ENCODE measurements at places on chromosomes 7 and 10. TPM values are rescaled to one million over a fixed set of nuclear protein-coding genes. Genes with fewer than 3 reads are reported as not detected.

Gene ADCY1
- 3.9 TPM for total RNA-seq

Gene PARD3
- 38.5 TPM for total RNA-seq

Gene SLC18A2
- 5.2 TPM for total RNA-seq

Gene YAE1
- total RNA-seq: 16.5 TPM

Gene SEM1
- 29.5 TPM for total RNA-seq

Gene TMEM213
- 9.6 TPM for total RNA-seq

Gene COL1A2
- total RNA-seq: 321 TPM

- no peaks in the 10 kb centered on the region for H3K27me3 ChIP-seq
- H3K36me3 ChIP-seq: no peaks in the 10 kb centered on the region
- H3K27ac ChIP-seq: no peak overlapping the region
- no peaks in the 10 kb centered on the region for H3K4me1 ChIP-seq
- H3K4me3 ChIP-seq: no peak overlapping the region
These were observed 566.0 kb downstream of the SUGCT start for GRCh38 chr7:40700653-40701421.

DNA sequence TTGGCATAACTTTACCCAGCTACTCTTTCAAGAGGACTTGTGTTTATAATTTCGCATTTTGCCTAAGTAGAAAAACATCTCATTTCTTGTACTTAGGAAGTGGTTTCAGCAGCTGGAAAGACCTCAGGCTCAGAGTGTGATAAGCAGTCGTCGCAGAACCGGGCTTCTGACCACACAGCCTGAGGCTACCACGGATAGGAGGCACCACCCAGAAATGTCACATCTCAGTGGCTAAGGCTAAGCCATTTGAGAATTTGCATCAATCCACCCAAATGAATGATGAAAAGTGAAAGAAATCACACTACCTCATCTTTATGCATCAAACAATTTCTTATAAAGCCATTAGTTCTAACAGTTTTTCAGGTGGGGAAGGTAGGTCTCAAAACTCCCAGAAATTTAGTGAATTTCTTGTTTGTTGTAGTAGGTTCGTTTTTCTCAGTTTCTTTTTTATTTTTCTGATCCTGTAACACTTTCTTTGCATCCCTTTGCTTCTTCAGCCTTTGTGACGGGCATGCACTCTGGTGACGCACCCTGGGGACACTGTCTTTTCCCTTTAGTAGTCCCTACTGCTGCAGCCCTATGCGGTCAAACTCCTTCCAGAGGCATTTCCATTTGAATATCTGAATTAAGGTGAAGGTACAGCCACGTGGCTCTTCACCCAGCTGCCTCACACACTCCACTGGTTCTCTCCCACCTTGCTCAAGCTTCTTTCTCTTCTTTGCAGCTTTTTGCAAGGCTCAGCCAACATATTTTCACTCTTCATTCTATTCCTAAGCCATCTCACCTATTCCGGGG is 68.5 kb downstream of the MAP3K8 start:
- H3K4me1 ChIP-seq: peaks cover 17% of the 10 kb centered on the region
- H3K27ac ChIP-seq: no peak overlapping the region
- no peaks in the 10 kb centered on the region for H3K27me3 ChIP-seq

DNA sequence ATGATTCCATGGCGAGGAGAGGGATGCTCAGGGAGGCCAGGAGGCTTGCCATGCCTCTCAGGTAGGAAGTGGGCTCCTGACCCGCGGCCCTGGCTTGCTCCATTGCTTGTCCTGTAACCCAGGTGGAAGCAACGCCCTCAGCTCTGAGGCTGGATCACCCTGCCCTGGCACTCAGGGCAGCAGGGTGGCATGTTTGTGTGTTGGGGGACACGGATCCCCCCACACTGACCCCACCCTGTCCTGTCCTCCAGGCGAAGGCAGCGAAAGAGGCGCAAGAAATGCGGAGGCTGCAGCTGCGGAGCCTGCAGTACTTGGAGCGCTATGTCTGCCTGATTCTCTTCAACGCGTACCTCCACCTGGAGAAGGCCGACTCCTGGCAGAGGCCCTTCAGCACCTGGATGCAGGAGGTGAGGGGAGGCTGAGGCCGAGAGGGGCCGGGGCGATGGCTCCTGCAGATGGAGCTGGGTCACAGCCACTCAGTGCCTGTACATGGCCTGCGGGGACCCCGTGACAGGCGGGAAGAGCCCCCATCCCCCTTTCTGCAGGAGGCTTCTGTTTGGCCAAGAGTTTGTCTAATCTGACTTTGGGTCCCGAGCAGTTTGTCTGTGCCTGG is 38.3 kb downstream of the PRF1 start:
- H3K4me3 ChIP-seq: no peak overlapping the region
- H3K27ac ChIP-seq: no peak overlapping the region
- H3K27me3 ChIP-seq: no peaks in the 10 kb centered on the region
- peak; percentile 54 for DNase-seq

DNA sequence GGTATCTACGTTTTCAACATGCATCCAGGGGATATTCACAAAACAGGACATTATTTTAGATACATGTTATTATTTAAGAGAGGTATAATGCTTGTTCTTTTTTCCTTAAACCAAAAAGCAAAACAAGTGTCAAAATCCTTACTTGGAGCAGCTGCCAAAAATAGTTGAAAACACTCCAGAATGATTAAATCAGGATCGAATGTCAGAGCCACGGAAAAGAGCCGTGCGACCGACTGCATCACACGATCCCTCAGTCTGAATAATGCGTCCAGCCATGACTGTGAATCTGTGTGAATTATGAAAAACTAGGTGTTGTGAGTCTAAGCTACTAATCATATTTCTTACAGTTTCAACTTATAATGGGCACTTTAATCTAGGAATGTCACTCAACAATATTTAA is 126.0 kb downstream of the PARD3 start:
- H3K4me1 ChIP-seq: no peaks in the 10 kb centered on the region
- H3K36me3 ChIP-seq: no peaks in the 10 kb centered on the region
- H3K4me3 ChIP-seq: no peak overlapping the region
- H3K27ac ChIP-seq: no peak overlapping the region
- DNase-seq: no peak
- H3K27me3 ChIP-seq: no peaks in the 10 kb centered on the region

DNA sequence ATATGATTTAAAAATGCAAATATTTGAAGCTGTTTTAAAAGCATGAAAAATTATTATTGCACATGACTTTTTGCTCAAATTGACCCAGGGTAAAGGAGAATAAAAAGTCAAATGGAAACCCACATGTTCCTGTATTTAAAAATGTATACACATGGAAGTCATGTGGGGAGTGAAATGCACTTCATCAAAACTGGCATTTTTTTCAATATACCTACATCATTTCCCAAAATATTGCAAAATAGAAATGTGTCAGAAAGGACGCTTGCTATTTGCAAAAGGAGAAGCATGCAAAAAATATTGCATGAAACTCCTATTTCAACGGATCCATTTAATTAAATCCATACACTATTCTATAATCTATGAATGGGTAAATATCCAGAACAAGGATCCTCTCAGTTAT is 117.0 kb downstream of the POU6F2 start:
- no peak overlapping the region for H3K27ac ChIP-seq
- DNase-seq: no peak
- no peak overlapping the region for H3K4me3 ChIP-seq
- H3K36me3 ChIP-seq: no peaks in the 10 kb centered on the region
- no peaks in the 10 kb centered on the region for H3K27me3 ChIP-seq

DNA sequence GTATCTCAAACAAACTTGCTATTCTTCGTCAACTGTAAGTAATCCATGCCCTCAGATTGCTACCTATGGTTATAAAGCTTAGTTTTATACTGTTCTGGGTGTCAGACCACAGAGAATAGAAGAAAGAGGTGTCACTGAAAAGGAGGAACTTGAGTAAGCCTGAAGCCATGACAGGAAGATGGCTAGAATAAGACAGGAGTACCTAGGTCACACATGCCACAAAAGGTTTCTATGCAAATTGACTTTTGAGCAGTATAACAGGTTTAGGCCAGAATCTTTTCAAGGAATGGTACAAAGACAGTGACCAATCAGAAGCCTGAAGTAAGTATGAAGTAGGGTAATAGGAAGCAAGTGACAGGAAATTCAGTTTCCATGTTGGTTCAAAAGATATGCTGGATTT is 23.5 kb downstream of the FBXW4 start:
- H3K4me1 ChIP-seq: no peaks in the 10 kb centered on the region
- no peak overlapping the region for H3K27ac ChIP-seq
- no peak for DNase-seq
- peaks cover 91% of the 10 kb centered on the region for H3K36me3 ChIP-seq
- no peak overlapping the region for H3K4me3 ChIP-seq
- H3K27me3 ChIP-seq: no peaks in the 10 kb centered on the region

DNA sequence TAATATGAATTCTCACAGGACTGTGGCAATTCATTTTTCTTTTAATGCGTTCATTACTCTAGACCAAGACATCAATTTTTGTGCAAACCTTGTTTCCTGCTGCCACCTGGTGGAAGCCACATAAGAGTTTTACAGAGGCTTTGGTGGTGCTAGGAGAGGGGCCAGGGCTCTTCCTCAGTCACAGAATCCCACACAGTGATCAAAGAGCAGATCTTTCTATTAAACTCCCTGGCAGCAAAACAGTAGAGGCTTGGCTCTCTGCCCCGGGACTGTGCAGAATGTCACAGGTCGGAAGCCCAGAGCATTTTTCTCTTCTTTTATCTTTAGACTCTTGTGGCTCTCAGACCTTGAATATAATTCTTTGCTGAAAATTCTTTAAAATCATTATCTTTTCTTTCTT is 506.4 kb upstream of the C7orf33 start:
- DNase-seq: no peak
- no peaks in the 10 kb centered on the region for H3K27me3 ChIP-seq
- H3K4me1 ChIP-seq: no peaks in the 10 kb centered on the region
- no peaks in the 10 kb centered on the region for H3K36me3 ChIP-seq
- H3K27ac ChIP-seq: no peak overlapping the region
- H3K4me3 ChIP-seq: no peak overlapping the region

- no peaks in the 10 kb centered on the region for H3K36me3 ChIP-seq
- no peak for DNase-seq
- H3K27ac ChIP-seq: peak overlapping the region; percentile 79
- H3K27me3 ChIP-seq: no peaks in the 10 kb centered on the region
- no peak overlapping the region for H3K4me3 ChIP-seq
These were observed 105.2 kb downstream of the CUBN start for GRCh38 chr10:17024461-17024860.

DNA sequence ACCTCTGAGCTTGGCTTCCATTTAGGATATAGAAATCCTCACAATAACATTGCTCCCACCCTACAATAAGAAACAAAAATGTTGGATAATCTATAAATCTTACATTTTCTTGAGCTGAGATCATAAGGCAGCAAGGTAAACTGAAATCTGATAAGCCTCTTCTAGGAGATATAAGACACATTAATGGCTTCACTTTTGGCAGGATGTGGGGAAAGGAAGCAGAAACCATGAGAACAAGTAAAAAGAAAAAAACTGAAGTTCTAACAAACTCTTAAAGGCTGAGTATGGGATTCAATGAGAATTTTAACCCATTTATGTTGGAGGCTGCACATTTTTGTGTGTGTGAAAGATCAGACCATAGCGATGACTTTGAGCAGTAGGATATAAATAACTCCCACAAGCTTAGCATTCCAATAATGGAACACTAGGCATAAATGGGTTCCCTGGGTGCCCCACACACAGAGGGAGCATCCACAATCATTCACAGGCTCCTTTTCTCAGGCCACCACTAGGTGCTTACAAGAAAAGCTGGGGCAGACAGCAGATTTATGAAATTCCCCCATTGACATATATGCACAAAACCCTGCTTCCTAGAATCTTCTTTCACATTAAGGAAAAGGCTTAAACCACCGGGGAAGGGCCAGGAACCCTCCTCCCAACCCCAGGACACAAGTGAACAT is 564.9 kb upstream of the MGMT start:
- DNase-seq: no peak
- H3K27ac ChIP-seq: no peak overlapping the region
- no peaks in the 10 kb centered on the region for H3K36me3 ChIP-seq
- H3K4me3 ChIP-seq: no peak overlapping the region
- H3K4me1 ChIP-seq: no peaks in the 10 kb centered on the region
- no peaks in the 10 kb centered on the region for H3K27me3 ChIP-seq

DNA sequence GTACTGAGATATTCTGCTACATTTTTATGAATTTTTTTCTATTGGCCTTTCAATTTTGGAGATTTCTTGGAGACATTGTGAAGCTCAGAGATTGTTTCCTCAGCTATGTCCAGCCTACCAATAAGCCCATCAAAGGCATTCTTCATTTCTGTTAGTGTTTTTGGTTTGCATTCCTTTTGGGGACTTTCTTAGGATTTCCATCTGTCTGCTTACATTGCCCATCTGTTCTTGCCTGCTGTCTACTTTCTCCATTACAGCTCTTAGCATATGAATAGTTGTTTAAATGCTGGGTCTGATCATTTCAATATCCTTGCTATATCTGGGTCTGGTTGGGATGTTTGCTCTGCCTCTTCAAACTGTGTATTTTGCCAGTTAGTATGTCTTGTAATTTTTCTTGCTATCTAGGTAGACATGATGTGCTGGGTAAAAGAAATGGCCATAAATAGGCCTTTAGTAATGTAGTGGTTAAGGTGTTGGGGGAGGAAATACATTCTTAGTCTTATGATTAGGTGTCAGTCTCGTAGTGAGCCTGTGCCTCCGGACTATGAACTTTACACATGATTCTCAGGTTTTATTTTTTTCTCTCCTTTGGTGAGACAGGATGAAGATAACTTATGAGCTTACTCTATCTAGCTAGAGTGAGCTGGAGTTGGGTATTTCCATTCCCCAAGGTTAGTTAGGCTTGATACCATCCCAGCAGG is 32.6 kb upstream of the NME8 start:
- DNase-seq: no peak
- no peaks in the 10 kb centered on the region for H3K36me3 ChIP-seq
- no peak overlapping the region for H3K4me3 ChIP-seq
- H3K27me3 ChIP-seq: no peaks in the 10 kb centered on the region
- no peak overlapping the region for H3K27ac ChIP-seq

- H3K4me3 ChIP-seq: no peak overlapping the region
- peaks cover 96% of the 10 kb centered on the region for H3K27me3 ChIP-seq
- H3K36me3 ChIP-seq: no peaks in the 10 kb centered on the region
- H3K27ac ChIP-seq: no peak overlapping the region
These were observed 3.6 kb downstream of the HOXA13 start for GRCh38 chr7:27196287-27196767.

- H3K27ac ChIP-seq: no peak overlapping the region
- H3K36me3 ChIP-seq: no peaks in the 10 kb centered on the region
- no peak overlapping the region for H3K4me3 ChIP-seq
- peaks cover 24% of the 10 kb centered on the region for H3K27me3 ChIP-seq
These were observed 4.0 kb upstream of the CACNB2 start for GRCh38 chr10:18136073-18136791.

- peaks cover 2% of the 10 kb centered on the region for H3K4me1 ChIP-seq
- peak overlapping the region; percentile 28 for H3K4me3 ChIP-seq
- H3K27ac ChIP-seq: peak overlapping the region; percentile 24
- H3K36me3 ChIP-seq: no peaks in the 10 kb centered on the region
- DNase-seq: peak; percentile 53
- H3K27me3 ChIP-seq: no peaks in the 10 kb centered on the region
These were observed 5.6 kb upstream of the MTG1 start for GRCh38 chr10:133388236-133388972.

GRCh38 chr10:69908124-69908523 is 106.4 kb downstream of the COL13A1 start:
- no peaks in the 10 kb centered on the region for H3K27me3 ChIP-seq
- no peak overlapping the region for H3K4me3 ChIP-seq
- H3K27ac ChIP-seq: no peak overlapping the region
- no peaks in the 10 kb centered on the region for H3K36me3 ChIP-seq
- H3K4me1 ChIP-seq: peaks cover 28% of the 10 kb centered on the region

All from upper lobe of right lung (tissue), 1 donor.